Sciatic nerve (tissue), 2 donors: ENCODE measurements at places on chromosomes 3 and 15. TPM values are rescaled to one million over a fixed set of nuclear protein-coding genes. Genes with fewer than 3 reads are reported as not detected.

HCLS1 gene
- total RNA-seq: 45.4 TPM

SAMMSON gene
- total RNA-seq: 3.4 TPM

CISH gene
- 10.6 TPM for total RNA-seq

SCAANT1 gene
- total RNA-seq: not detected

- DNase-seq: no peak
Measured at GRCh38 chr3:11914651-11915050, 68.0 kb upstream of the TAMM41 start.

DNA sequence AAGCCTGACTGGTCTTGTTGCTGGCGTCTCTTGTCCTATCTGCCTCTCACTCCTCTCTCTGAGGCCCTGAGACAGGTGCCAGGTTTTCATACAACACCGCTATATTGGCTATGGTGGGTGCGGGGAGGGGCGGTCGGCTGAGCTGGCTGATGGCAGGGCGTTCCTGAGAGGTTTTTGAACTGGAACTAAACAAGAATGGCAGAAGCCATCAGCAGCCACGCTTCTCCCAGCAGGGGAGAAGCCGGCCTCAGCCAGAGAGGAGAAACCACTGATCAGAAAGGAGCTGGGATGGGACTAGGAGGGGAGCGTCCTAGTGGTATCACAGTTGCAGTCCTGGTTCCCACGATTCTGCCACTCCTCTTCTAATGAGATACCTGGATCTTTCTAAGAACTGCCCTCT is 89.9 kb upstream of the PRR23E start:
- DNase-seq: no peak

DNA sequence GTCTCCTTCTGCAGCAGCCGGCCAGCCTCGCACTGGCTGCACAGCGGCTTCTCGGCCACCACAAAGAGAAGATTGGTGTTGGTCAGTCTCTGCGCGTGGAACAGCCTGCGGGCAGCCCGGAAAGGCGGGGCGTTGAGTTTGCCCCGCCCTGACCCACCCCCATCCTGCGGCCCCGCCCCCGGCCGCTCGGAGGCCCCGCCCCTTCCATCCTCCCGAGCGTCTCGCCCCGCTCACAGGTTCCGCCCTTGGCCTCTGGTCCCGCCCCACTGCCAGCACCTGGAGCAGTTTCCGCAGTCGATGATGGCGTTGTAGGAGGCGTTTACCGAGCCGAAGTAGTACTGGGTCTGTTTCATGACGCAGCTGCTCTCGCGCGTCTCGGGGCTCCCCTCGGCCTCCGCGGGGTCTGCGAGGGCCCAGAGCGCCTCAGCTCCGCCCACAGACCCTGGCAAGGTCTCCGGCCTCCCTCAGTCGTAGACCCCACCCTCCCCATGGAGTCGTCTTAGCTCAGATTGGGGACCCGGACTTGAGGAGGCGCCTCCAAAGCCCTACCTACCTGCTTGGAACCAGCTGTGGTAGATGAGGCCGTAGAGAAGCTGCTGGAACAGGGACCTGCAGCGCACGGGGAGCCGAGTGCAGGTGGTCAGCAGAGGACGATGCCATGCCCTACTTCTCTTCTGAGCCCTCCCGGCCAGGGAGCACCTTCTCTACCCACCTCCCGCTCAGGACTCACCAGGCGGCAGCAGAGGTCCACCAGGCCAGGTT is 5.9 kb upstream of the TMEM115 start:
- DNase-seq: peak; percentile 92

DNA sequence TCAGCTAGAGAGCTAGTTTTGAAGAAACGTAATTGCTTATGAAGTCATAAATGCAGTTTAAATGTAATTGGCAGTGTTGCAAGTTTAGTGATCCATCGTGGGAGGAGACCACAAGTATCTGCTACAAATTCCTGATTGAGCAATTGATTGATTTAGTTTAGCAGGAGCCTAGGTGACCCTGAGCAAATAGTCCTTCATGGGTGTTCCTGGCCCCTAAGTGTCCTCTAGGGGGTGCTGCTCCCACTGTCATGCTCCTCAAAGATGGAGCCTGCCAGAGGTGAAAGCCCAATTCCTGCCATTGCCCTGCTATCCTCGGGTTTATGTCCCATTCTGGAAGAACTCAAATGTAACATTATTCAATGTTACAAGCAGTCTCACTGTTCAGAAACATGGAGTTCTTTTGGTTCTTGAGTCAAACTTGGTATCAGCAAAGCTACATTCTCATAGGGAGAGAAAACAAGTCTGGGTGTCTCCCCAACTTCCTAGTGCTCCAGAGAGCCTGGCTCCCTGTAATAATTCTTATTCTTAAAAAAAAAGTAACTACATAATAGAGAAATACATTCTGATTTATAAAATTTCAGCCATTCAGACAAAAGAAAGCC is 29.8 kb upstream of the SENP5 start:
- peak; percentile 74 for DNase-seq

GRCh38 chr3:128548021-128548420 is 55.0 kb upstream of the GATA2 start:
- DNase-seq: no peak

GRCh38 chr3:23594894-23595670 is 210.7 kb upstream of the UBE2E1 start:
- no peak for DNase-seq

DNA sequence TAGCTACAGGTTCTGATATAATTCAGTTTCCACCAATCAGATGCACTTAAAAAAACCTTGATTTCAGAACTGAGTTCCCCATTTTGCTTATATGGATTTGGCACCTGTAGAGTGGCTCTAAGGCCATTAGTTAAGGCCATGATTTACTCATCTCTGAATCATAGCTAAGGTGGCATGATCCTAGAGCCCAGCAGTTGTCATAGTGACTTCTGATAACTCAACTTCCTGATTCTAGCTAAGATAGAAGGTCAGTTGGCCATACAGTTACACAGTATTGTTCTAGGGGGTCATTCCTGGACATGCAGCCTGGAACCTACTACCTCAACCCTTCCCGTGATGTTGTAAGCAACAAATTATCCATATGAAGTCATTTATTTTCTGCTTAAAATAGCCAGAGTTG is 15.9 kb upstream of the TMEM87A start:
- no peak for DNase-seq

- DNase-seq: no peak
Measured at GRCh38 chr3:169618894-169619792, 44.4 kb downstream of the MECOM start.

- no peak for DNase-seq
Measured at GRCh38 chr3:85576697-85577200, 618.0 kb downstream of the CADM2 start.
